Stimulated activated CD4-positive, alpha-beta T cell treated with anti-CD3 and anti-CD28 coated beads, TNF-alpha, amount 100 ng/mL, for 1 hour (primary cell): ENCODE measurements at places on chromosomes 2 and 18.

- no peak for DNase-seq
Observed at GRCh38 chr2:183349091-183349490, 224.8 kb downstream of the NUP35 start.

DNA sequence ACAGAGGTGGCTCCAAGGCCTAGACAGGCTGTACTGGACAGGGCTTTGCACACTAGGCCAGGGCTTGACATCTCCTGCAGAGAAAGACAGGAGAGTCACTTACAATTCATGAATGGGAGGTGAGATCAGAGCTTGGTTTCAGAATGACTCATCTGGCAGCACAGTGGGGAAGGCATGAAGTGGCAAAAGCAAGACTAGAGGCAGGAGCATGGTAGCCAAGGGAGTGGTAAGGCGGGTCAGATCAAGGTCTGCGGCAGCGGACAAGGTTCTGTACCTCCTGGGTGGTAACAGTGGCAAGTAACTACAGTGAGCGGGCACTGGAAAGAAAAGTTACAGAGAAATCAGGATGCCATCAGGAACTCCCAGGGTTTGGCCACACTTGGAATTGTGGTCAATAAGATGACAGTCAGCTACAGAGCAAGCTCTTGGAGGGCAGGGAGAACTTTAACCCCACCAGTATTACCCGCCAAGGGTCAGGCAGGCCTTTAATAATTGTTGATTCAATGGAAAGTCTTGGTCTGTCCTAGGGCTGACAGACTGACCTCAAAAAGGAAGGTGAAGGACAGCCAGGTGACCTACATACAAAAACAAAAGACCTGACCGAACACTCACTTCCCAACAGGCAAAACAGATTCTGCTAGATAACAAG lies 5.7 kb downstream of the MCFD2 start:
- DNase-seq = no peak

DNA sequence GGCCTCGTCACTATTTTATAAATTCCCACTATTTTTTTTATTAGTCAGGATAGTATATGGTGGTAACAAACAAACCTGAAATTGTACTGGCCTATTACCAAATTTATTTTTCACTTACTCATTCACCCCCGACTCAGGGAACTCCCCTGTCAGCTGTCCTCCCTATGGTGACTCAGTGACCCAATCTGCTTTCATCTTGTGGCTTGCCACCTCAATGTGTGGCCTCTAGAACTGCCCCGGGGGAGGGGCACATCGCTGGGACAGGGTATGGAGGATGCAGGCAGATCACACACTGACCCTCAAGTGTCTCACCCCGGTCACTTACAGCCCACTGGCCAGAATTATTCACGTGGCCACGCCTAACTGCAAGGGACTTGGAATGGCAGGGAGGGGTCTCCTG lies 71.6 kb downstream of the ACTR2 start:
- no peak for DNase-seq

GRCh38 chr2:152464851-152465470 lies 130.0 kb downstream of the FMNL2 start:
- DNase-seq = no peak

DNA sequence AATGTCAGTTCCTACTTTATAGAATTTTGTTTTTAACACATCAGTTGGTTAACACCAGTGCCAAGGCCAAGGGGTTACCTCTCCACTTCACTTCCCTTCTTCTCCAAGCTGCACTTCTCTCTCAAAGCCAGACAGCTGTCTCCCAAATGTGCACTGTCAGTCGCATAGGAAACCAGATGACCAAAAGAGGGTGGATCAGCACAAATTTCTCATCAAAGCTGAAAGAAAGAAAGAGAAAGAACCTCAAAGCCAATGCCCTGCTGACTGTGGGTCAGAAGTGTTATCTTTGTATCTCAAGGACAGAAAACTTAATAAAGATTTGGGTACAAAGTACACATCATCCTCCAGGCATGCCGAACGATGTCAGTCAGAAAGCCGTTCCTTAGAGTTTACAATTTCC lies 32.2 kb downstream of the SPATS2L start:
- no peak for DNase-seq

- DNase-seq = no peak
Observed at GRCh38 chr2:86239326-86239725, 40.1 kb downstream of the MRPL35 start.

DNA sequence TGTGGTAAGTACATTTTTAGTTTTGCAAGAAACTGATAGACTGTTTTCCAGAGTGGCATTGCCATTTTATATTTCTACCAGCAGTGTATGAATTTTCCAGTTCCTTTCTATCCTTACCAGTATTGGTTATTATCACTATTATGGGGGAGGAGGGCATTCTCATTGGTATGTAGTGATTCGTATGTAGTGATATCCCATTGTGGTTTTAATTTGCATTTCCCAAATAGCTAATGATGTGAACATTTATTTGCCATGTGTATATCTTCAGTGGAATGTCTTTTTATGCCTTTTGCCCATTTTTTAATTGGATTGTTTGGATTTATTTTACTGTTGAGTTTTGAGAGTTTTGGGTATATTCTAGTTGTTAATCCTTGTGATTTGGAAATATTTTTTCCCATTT lies 16.9 kb downstream of the EIF5B start:
- no peak for DNase-seq

- no peak for DNase-seq
Observed at GRCh38 chr18:49249521-49249920, 210.9 kb downstream of the DYM start.

DNA sequence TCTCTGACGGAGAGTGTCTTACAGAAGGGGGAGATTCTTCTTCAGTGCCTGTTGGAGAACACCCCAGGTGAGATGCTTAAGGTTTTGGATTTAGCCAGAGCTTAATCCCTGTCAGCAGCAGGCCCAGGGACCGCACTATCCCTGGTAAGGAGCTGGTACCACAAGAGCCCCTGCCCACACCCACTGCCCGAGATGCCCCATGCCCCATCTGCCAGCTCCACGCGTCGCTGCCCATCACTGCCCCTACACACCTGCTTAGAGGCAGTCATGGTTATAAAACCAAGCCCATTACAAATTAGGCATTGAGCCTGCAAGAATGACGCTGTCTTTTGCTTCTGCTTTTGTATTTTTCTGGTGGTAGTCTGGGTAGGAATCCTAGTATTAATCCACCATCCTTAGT lies 21.7 kb downstream of the CEP68 start:
- DNase-seq = no peak

DNA sequence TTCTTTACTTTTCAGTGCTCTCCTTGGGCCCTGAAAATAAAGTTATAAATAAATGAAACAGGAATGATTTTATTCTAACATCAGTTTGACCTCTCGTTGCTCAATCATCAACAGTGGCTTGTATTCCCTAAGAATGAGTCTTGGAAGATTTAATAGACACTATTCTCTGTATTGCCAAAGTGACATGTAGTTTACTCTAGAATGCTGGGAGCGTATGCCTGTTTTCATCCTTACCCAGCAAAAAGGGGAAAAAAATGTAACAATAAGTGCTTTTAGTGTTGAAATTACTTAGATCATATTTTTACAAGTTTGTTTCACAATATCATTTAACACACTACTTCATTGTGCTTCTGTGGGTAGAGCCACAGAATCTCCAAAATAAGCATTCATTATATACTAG lies 240.6 kb upstream of the CWC22 start:
- DNase-seq = no peak
